NCI-H524 treated with DMSO at 0.1 percent for 48 hours (cell line): ENCODE measurements at places on chromosomes 13 and 19.

DNA sequence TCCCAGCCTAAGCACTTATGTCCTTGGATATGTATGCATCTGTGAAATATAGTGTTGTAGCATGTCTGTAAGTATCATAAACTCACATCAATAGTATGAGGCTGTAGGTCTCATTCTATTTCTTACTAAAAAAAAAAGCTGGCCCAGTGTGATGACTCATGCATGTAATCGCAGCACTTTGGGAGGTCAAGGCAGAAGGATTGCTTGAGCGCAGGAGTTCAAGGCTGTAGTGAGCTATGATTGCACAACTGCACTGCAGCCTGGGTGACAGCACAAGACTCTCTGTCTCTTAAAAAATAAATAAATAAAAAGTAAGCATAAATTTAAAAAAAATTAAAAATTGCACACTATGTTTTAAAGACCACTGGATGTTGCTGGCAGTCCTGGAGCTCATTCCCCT, 79.1 kb upstream of the SPATA13 start:
- no peak for DNase-seq

DNA sequence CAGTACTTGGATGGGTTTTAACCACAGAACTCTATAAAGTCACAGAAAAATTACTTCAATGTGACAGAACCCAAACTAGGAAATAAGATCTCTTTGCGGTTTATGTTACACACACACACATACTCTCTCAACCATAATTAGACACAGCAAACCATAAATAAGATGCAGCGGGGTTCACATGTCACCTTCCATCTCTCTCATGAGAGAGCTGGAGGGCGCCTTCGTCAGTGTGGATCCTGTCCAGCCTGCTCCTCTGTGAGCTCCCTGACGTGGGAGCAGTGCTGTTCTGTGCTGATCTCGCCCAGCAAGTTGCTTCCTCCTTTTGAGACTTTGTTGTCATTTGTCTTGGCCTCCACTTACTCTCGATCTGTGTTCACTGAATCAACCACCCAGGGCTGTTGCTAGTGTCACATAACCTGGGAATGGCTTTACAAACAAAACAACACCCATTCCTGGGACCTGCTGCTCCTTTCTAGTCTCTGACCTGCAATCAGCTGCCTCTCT, 204.9 kb upstream of the KL start:
- DNase-seq: no peak

DNA sequence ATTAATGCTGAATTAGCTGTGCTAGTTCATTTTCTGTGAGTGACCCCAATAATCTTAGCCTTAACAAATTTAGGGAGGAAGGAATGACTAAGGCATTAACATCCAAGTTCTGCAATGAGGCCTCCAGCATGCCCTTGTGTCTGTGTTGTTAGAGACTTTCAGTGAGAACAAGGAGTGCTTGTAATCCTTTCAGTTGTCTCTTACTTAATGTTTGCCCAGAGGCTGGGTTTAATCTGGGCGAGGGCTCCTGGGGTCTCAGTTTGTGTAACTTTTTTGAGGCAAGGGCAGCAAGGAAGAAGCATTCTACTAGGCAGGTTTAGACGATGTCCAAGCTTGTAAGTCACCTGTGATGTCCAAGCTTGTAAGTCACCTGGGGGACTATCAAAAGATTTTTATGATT, 24.3 kb downstream of the CCNA1 start:
- no peak for DNase-seq

GRCh38 chr13:76795701-76796695, 90.2 kb downstream of the KCTD12 start:
- no peak for DNase-seq

DNA sequence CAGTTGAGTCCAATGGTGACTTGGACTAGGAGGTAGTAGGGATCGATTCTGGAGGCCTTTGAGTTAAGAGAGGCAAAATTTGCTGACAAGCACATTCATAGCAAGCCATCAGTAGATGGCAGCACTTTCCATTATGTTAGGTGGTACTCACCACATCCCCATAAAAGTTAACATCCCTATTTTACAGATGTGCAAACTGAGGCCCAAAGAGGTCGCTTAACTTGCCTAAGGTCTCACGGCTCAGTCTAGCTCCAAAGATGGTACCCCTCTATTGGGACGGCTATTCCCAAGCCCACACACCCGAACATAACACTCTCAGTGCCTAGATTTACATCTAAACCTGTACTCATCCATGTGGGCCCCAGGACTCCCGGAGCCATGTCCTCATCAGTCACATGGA, 21.5 kb upstream of the FOSB start:
- DNase-seq: no peak

GRCh38 chr19:35522745-35523327, 5.3 kb downstream of the SBSN start:
- no peak for DNase-seq
